ENCODE measurements at places on chromosomes 16 and 17.

- no peak for DNase-seq
These were observed 2.6 kb downstream of the HNF1B start for GRCh38 chr17:37742116-37742761.

- DNase-seq, result no peak
These were observed 126.3 kb downstream of the ABCC1 start for GRCh38 chr16:16075488-16076422.

DNA sequence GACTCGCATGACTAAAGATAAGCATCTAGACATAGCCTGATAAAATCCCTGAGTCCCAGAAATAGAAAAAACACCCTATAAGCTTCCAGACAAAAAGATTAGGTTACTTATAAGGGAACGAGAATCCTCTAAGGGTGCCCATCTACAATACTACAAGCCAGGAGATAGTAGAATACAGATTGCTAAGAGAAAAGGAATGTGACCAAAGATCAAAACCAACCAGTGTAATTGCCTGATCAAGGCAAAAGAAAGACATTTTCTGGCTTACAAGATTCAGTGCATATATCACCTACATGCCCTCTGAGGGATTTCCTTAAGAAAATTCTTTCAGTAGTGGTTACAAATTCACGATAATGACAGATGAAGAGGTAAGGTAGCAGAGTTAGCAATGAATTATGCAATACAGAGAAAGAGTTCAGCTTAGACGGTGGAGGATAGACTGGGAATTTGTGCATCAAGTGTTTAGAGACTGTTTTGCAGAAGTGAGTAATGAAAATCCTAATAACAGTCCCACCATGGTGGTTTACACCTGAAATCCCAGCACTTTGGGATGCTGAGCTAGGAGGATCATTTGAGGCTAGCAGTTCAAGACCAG, 35.0 kb downstream of the BCL7C start:
- no peak for DNase-seq

DNA sequence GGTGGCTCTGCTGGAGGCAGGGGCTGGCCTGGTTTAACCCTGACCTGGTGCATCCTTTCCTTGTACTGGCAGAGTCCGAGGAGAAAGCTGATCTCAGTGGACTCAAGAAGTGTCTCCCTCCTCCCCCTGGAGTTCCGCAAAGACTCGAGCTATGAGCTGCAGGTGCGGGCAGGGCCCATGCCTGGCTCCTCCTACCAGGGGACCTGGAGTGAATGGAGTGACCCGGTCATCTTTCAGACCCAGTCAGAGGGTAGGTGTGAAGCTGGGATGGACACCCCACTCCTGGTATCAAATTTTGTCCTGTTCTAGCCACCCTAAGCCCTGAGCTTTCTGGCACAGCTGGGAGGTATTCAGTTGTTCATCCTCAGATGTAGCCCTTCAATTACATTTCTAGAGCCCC, 42.5 kb downstream of the IL21R start:
- no peak for DNase-seq

- DNase-seq, result no peak
These were observed 21.2 kb downstream of the SPHK1 start for GRCh38 chr17:76405607-76405966.

DNA sequence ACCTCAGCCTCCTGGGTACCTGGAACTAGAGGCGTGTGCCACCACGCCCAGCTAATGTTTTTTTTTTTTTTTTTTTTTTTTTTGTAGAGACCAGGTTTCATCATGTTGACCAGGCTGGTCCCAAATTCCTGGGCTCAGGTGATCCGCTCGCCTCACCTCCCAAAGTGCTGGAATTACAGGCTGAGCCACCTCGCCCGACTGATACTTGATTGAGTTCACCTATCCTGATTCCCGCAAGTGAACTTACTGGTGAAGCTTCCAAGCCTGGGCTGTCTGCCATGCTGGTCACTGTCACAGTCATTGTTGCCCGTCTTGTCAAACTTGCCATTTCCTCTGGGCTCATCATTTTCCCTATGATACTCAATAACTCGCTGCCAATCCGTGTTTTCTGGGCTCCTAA, 71.1 kb upstream of the MTMR4 start:
- DNase-seq, result no peak

DNA sequence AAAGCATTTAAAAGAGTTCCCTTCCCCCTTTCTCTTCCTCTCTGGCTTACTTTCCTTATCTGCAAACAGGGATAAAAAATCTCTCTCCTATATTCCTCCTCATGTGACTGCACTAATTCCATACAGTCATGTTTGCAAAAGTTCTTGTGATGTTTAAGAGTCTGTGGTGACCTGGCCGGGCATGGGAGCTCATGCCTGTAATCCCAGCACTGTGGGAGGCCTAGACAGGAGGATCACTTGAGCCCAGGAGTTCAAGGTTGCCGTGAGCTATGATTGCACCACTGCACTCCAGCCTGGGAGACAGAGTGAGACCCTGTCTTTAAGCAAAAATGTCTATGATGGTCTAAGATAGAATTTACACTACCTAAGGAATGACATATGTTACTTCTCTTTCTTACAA, 19.6 kb downstream of the NOG start:
- DNase-seq, result no peak

- no peak for DNase-seq
These were observed 42.2 kb upstream of the ADCY9 start for GRCh38 chr16:4158143-4159093.

DNA sequence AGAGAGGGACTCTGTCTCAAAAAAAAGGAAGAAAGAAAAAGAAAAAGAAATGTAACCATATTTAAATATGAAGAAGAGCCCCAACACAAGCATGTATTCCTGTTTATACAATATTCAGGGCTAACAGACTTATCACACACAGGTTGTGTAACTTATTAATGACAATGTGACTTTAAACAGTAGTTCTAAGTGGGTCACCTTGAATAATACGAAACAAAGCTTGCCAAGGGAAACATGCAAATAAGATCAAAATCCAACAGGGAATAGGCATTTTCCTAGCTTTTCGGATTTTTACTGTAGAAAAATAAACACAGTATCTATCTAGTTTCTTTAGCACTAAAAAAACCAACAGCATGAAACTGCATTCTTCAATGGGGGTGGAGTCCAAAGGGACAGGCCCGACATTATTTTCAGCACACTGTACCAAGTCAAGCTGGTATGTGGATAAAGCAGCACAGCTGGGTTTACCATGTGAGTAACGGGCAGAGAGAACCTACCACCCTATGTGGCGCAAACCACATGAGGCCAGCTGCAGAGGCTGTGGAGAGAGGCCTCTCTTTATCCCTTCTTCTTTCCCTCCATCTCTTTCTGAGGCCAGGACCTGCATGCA, 45.3 kb downstream of the TOM1L2 start:
- DNase-seq, result no peak

- DNase-seq, result no peak
These were observed 215.4 kb downstream of the UTP18 start for GRCh38 chr17:51475730-51476129.

DNA sequence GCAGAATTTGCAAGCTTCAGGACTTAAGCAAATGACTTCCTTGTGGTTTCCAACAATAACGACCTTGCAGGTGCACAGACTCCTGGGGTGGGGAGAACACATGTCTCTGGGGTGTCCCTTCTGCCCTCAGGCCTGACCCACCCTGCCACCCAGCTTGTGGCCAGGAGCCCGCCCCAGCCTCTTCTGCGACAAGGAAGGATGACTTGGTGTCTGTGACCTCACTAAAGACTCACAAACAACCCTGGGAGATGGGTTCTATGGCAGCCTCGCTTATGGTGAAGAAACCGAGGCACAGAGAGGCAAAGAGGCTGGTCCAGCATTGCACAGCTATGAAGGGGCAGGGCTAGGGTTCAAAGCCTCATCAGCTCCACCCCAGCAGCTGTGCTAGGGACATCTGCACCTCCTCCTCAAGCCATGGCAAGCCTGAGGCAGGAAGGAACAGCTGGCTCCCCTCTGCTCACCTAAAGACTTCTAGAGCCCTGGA, 2.6 kb downstream of the ATP2A3 start:
- no peak for DNase-seq

GRCh38 chr16:9969580-9969979, 212.6 kb downstream of the GRIN2A start:
- DNase-seq, result no peak

GRCh38 chr17:45910667-45911066, 16.3 kb downstream of the MAPT start:
- no peak for DNase-seq

Measured in stimulated activated CD8-positive, alpha-beta memory T cell treated with anti-CD3 and anti-CD28 coated beads, Interleukin-4, amount 100 ng/mL, for 1 hour (primary cell).